ENCODE measurements at places on chromosomes 7 and 10.

GRCh38 chr10:131810805-131811629, 89.8 kb upstream of the PPP2R2D start:
- DNase-seq, result no peak

- no peak for DNase-seq
Measured at GRCh38 chr10:106555599-106555998, 608.9 kb downstream of the SORCS1 start.

GRCh38 chr10:53580465-53580864, 807.9 kb upstream of the MBL2 start:
- no peak for DNase-seq

- DNase-seq, result no peak
Measured at GRCh38 chr7:92963566-92963965, 127.2 kb upstream of the CDK6 start.

DNA sequence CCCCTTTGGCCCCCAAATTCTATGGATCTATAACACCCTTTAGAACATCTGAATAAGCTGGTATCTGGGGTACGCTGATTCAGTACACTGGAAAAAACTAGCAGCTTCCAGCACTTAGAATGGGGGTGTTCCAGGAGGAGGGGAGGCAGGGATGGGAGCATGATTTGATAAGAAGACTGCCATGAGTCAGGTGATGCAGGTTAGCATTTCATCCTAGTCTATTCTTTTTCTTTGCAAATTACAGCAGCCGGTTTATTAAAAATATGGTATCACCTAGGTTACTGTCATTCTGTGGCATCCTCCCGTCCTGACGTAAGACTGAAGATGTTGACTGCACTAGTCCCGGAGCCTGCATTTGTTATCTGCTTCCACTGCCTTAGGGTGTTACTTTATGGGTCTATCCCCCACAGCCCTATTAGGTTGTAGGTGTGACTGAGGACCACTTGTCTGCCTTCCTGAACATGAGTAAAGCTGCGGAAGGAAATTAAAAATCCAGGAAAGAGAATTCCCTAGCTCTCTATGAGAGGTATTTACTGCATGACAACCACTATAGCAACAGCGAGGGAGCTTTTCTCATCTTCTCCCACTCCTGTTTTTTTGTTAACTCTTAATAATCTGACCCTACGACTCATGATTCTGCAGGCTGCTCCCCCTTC, 1.9 kb downstream of the HTR5A start:
- no peak for DNase-seq

GRCh38 chr7:725223-726005, 1.1 kb upstream of the DNAAF5 start:
- DNase-seq, result no peak

DNA sequence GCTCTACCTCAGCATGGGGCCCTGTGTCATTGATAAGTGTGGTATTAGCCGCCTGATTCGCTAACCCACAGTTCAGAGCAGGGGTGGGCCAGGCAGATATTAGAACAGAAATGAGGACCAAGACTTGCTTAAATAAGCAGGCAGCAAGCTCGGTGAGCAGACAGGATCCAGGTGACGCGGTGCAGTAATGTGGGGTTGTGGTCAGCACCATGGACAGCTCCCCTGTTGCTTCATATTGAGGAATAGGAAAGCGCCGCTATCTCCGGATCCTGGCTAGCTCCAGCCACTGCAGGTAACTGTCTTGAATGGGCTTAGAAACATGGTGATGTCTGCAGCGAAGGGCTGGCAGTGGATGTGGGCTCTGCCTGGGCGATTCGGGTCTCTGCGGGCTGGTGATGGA, 51.3 kb upstream of the GPR26 start:
- DNase-seq, result peak; percentile 16

- DNase-seq, result no peak
Measured at GRCh38 chr7:111012149-111012548, 78.8 kb upstream of the LRRN3 start.

DNA sequence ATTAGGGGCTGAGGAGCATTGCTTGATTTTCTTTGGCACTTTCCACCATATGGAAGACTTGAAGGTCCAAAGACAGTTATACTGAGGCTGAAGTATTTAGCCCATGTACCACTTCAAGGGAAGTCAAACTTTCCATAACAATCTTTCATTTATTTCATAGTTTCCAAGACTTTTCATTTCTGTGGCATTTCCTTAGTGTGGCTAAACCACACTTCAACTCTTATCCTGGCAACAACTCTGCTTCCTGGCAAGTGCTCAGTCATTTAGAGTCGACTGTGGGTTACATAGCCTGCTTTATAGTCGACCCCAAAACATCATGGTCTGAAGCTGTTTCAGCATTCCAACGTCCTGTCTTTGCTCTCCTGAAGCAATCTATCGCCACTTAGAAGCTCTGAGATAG, 343.0 kb upstream of the SEMA3D start:
- DNase-seq, result no peak

GRCh38 chr10:86594535-86594934, 59.8 kb upstream of the OPN4 start:
- DNase-seq, result peak; percentile 18

GRCh38 chr10:103502849-103503660, 9.6 kb downstream of the NEURL1 start:
- no peak for DNase-seq

- no peak for DNase-seq
Measured at GRCh38 chr10:27884185-27884641, 114.7 kb downstream of the ODAD2 start.

DNA sequence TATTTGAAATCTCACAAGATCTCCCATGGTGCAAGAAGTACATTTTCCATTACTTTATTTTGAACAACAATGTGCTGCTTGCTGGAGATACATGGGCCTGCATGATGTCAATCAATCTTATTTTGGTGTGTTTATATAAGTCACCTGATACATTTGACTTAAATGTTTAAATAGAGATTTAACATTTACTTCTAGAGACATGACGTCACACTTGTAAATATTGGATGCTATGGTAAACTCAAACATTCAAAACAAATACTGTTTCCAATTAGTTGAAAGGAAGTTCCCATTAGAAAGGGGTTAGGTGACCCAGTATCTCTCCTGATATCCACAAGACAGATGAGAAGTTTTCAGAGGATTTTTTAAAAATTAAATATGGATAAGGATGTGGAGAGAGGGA, 214.5 kb downstream of the NSUN6 start:
- no peak for DNase-seq

DNA sequence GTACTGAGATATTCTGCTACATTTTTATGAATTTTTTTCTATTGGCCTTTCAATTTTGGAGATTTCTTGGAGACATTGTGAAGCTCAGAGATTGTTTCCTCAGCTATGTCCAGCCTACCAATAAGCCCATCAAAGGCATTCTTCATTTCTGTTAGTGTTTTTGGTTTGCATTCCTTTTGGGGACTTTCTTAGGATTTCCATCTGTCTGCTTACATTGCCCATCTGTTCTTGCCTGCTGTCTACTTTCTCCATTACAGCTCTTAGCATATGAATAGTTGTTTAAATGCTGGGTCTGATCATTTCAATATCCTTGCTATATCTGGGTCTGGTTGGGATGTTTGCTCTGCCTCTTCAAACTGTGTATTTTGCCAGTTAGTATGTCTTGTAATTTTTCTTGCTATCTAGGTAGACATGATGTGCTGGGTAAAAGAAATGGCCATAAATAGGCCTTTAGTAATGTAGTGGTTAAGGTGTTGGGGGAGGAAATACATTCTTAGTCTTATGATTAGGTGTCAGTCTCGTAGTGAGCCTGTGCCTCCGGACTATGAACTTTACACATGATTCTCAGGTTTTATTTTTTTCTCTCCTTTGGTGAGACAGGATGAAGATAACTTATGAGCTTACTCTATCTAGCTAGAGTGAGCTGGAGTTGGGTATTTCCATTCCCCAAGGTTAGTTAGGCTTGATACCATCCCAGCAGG, 32.6 kb upstream of the NME8 start:
- no peak for DNase-seq

- DNase-seq, result no peak
Measured at GRCh38 chr10:34164029-34164428, 651.1 kb downstream of the PARD3 start.

DNA sequence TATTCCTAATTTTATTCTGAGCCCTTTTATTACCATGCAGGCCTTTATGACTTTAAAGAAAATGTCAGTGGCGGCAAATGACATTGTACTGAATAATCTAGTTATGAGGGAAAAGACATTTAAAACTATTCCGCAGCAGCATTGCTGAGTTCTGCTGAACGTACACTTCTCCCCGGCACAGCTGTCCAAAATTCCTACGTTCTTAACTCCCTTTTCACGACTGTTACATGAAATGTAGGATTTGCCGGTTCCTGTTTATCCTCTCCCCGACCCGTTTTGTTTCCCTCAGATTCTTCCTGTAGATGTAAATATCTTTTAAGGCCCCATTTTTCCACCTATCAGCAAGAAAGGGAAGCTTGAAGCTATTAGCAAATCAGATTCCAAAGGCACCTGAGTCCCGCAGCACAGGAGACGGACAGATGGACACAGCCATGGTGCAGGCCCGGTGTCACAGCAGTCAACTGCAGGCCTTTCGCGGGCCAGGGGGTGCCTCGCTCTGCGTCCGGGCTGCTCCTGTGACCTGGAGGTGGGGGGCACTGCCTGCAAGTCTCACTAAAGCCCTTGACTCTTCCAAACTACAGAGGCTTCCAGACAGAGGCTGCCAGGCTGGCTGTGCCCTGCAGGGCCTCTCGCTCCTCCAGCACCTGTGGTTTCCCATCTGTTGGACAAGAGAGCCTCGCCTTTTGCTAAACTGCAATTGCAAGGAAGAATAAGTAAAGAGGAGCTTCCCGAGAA, 485.0 kb upstream of the MGMT start:
- DNase-seq, result no peak

DNA sequence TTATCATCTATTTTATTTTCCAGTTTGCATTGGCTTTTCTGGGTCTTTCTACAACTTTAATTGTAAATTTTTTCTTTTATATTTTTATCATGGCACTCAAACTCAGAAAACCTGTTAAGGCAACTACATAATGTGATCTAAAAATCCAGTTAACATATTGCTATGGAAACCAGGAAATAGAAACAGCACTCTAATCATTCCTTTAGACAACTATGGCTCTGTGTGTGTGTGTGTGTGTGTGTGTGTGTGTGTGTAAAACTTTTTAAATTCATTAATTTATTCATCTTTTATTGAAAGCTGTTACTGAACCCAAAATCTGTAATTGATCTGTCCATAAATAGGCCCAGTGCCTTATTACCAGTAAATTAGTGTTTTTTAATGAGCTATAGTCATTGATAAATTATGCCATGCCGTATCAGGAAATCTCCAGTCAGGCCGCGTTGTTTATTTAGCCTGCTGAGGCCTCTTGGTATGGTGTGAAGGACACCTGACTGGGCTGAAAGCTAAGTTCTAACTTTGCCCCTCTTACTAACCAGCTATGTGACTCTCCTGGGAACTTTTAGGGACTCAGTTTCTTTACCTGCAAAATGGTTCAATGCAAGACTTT, 1.5 kb upstream of the MET start:
- no peak for DNase-seq

GRCh38 chr7:469563-469961, 50.1 kb downstream of the PDGFA start:
- no peak for DNase-seq

DNA sequence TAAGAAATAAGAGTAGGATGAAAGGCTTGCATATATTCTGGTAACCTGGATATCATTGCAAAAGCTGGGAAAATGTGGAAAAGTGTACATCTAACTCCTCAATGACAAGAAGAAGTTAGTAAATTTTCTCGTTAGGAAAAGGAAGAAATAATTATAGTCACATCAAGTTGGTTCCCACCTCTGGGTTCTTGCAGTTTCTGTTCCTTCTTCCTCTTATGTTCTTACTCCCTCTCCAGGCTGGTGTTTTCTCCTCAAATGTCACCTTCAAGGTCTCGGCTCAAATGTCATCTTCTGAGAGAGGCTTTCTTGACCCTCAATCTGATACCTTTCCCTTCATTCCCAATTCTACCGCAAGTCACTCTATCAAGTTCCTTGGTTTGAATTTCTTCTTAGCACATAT, 64.4 kb downstream of the ENTPD1 start:
- DNase-seq, result no peak

GRCh38 chr7:68014031-68014736, 1017.6 kb downstream of the TYW1 start:
- DNase-seq, result no peak

GRCh38 chr10:62040881-62041280, 139.4 kb downstream of the ARID5B start:
- DNase-seq, result no peak

DNA sequence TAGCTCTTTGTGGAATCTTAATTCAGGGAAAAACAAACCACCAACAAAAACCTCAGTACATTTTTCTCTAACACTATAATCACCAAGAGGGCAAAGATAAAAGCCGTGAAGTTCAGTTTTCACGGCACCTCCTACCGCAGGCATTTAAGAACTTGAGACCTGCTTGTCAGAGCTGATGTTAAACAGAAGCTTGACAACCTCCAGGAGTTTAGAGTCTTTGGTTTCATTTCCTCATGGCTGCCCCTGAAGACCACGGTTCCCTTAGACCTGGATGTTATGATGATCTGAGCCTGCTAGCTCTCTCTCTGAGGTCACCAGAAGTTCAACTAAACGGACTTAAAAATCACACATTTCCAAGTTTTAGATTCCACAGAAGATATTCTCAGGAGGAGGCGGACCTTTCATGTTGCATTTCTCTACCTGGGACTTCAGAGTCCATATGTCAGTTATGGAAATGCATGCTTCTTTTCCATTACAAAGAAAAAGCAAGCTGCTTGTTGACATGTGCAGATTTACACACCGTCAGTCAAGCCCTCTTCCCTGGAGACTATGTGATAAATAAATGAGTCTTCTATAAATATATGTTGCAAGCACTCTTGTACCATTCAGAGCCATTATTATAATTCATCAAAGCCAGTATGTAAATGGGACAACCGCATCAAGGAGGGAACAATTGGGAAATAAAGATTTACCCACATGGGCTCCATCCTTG, 258.0 kb downstream of the GFRA1 start:
- no peak for DNase-seq

DNA sequence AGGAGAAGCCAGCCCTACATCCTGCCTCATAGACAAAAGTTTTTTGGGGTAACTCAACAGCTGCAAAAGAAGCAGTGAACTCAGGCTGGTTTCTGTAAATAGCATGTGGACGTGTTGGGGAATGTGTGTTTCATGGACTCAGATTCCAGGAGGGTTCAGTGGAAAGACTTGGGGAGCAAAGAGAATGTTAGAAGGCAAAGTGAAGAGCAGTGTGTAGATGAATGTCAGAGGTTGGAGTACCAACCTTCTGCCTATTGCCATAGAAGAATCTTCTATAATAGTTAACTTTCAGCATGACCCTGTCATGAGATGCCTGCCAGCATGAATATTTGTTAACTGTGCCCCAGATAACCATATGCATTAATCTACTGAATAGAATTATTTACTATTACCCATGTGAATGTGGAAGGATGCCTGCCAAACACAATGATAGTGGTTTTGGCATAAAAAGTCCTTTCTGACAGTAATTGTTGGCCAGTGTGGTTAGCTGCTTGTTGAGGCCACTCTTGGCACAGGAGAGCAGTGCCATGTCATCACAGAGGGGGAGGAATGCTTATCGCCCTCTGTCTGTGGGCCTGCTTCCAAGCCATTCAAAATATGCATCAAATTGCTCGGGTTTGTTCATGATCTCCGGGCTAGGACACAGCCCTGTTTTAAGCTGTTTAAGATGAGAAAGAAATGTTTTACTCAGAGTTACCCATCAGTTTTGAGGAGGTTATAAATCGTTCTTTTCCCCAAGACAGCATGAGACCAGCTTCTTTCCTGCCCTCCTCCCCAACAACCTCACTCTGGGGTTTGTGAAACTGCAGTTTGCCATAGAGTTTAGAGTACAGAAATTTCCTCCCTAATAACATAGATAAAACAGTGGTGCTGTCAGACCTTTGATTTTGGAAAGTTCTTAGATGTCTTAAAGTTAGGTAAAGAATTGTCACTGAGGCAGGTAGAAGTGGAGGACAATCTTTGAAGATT, 165.3 kb downstream of the WNT2 start:
- no peak for DNase-seq

- DNase-seq, result no peak
Measured at GRCh38 chr7:99399597-99399996, 8.8 kb downstream of the PDAP1 start.
